ENCODE measurements at places on chromosomes 3 and 15. TPM values are rescaled to one million over a fixed set of nuclear protein-coding genes. Genes with fewer than 3 reads are reported as not detected.

DNA sequence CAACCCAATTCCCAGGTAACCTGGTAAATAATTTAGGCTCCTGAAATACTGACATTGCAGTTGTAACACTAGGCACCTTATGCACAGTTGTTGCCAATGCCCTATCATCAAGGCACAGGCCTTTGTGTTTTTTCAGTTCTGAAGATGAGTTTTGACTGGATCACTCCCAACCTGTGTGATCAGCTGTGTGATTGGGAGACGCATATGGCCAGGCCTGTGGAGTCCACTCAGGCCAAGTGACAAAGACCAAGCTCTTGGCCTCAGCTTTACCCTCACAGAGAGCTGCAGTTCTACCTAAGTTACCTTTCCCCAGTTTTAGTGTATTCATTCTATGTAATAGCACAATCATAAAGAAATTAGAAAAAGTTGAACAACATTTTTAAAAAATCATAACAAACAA is 19.2 kb upstream of the AQP9 start:
- peaks cover 24% of the 10 kb centered on the region for H3K27me3 ChIP-seq
- H3K27ac ChIP-seq: no peak overlapping the region
- no peak overlapping the region for H3K4me3 ChIP-seq
- no peaks in the 10 kb centered on the region for H3K4me1 ChIP-seq
- no peak for DNase-seq

- peaks cover 2% of the 10 kb centered on the region for H3K36me3 ChIP-seq
- H3K4me3 ChIP-seq: peak overlapping the region; percentile 88
- H3K4me1 ChIP-seq: peaks cover 53% of the 10 kb centered on the region
- H3K27ac ChIP-seq: peak overlapping the region; percentile 100
- no peak for DNase-seq
Measured at GRCh38 chr3:28347374-28348264, 902 bp upstream of the ZCWPW2 start.

DNA sequence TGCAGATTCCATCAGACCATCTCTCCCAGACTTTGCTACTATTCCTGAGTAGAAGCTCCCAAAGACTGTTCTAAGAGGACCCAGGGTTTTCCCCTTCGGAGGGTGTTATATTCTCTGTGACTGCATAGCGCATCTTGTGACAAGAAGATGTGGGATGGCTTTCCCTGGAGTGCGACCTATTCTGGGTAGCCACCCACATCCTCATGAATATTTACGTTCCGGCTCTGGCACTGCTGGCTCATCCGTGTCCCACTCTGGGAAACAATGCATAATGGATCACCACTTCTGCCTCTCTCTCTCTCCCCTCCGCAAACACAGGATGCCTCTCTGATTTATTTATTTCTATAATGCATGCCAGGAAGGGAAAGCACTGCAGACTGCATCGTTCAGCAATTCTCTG is 166.1 kb downstream of the PYDC2 start:
- no peak overlapping the region for H3K4me3 ChIP-seq
- H3K27me3 ChIP-seq: peaks cover 22% of the 10 kb centered on the region
- H3K27ac ChIP-seq: no peak overlapping the region
- H3K36me3 ChIP-seq: no peaks in the 10 kb centered on the region
- DNase-seq: no peak

Gene FOXL2
- not detected for total RNA-seq

- H3K4me1 ChIP-seq: peaks cover 4% of the 10 kb centered on the region
- H3K4me3 ChIP-seq: no peak overlapping the region
- no peak overlapping the region for H3K27ac ChIP-seq
- no peak for DNase-seq
- peaks cover 14% of the 10 kb centered on the region for H3K27me3 ChIP-seq
Measured at GRCh38 chr3:129052675-129053074, 7.9 kb upstream of the GP9 start.

Gene TGM4
- total RNA-seq: not detected

Gene DUOXA1
- 0.82 TPM for total RNA-seq

DNA sequence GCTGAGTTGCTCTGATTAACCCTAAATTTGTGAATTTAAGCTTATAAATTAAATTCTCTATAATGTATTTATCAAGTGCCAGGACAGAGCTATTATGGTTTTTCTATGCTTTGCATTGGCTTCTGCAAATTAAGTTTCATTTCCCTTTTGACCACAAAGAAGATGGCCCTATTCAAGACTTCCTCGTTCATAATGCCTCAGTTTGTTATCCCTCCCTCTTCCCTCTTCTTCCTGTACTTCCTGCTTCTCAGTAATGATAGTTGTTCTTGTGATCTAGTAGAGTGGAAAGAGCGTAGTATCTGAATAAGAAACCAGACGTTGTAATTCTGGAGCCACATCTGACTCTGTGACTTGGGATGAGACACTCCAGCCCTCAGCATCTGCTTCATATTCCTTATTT is 118.7 kb downstream of the CACNA1D start:
- no peaks in the 10 kb centered on the region for H3K36me3 ChIP-seq
- peaks cover 29% of the 10 kb centered on the region for H3K27me3 ChIP-seq
- no peak for DNase-seq

- no peaks in the 10 kb centered on the region for H3K36me3 ChIP-seq
- H3K27ac ChIP-seq: no peak overlapping the region
- no peak for DNase-seq
- H3K27me3 ChIP-seq: peaks cover 3% of the 10 kb centered on the region
- no peak overlapping the region for H3K4me3 ChIP-seq
Measured at GRCh38 chr3:74756674-74757073, 142.2 kb upstream of the CNTN3 start.

Gene LSAMP
- total RNA-seq: 1.8 TPM

- H3K27ac ChIP-seq: no peak overlapping the region
Measured at GRCh38 chr3:58824285-58824684, 157.7 kb upstream of the FAM3D start.

DNA sequence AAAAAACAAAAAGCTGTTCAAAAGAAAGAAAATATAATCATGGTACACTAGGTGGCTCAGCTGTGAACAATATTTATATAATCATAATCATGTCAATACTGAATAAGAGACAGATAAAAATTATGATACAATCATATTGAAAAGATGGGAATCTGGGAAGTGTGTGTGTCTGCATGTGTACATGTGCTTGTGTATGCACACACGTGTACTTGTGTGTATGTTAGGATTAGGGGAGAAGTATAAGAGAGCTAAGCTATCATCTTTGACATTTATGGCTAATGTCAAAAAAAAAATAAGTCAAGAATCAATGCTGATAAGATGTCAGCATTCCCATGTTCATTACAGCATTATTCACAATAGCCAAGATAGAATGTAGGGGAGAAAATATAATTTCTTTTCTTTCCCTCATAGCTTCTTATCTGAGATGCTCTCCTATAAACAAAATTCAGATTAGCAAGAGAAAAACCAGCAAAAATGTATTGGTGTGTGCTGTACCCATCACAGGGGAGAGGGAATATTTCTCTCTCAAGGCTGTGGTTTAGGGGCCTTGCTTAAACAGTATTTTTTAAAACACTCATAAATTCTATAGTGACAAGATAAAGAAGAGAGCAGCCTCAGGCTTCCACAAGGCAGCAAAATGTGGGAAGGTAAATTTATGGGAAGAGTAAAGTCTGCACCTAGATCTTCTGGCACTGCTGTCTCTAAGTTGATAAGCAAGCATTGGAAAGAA is 63.4 kb upstream of the ITGA11 start:
- peaks cover 74% of the 10 kb centered on the region for H3K4me1 ChIP-seq
- H3K27ac ChIP-seq: peak overlapping the region; percentile 68
- peaks cover 1% of the 10 kb centered on the region for H3K36me3 ChIP-seq
- H3K4me3 ChIP-seq: no peak overlapping the region
- no peak for DNase-seq
- H3K27me3 ChIP-seq: no peaks in the 10 kb centered on the region

DNA sequence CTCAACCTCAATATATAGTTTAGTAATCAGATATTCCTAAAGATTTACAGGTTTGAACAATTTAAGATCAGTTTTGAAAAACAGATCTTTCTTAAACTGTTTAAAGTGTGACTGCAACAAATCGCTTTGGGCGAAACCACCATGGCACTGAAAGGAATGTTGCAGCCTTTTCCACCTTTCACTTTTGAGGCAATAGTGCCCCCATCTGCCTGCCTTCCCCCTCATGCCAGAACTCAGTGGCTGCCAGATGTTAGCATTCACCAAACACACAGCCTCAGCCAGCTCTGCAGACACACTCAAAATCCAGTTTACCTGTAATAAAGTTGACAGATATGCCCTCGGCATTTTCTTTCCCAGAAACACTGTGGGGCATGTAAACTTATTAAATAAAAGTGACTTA is 3.3 kb downstream of the LYSMD4 start:
- no peak overlapping the region for H3K27ac ChIP-seq
- H3K27me3 ChIP-seq: no peaks in the 10 kb centered on the region
- H3K36me3 ChIP-seq: peaks cover 5% of the 10 kb centered on the region
- no peak for DNase-seq

Gene CIDEC
- total RNA-seq: not detected

DNA sequence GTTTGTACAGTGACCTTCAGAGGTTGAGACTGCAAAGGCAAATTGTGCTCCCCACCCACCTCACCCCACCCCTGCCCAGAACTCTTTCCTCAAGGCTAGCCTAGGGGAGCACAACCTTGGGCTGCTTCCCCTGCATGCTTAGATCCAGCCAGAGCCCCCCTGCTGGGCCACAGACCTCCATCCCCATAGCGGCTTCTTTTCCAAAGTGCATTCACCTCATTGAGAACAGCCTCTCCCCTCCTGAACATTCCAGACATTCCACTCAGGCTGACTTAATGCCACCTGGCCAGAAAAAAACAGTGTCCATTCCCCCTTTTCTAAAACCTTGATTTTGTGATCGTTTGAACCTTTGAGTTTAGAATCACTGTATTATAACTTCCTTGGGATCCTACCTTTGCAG is 124.4 kb upstream of the TOPAZ1 start:
- no peak overlapping the region for H3K27ac ChIP-seq
- no peaks in the 10 kb centered on the region for H3K27me3 ChIP-seq
- peaks cover 13% of the 10 kb centered on the region for H3K4me1 ChIP-seq
- no peak for DNase-seq

DNA sequence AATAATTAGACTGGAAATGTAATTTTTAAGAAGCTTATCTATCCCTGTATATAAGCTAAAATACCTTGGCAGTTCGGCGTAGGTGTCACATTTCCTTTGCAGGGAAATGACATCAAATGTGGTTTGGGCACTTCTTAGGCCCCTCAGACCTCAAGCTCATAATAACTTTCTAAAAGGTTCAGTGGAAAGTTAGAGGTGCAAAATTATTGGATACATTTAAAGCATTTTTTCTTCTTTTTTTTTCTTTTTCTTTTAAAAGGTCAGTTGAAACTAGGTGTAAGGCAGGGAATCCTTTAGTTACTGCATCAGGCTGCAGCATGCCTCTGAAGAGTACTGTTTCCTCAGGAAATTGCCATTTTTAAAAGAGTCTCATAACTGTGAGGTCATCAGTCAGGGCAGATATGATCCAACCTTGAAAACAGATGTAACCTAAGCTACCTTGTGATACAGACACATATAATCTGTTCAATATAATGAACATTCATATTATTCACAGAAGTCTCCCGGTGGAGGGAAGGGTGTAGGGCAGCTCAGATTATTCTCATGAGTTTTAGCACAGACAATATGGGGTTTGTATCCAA is 4.8 kb downstream of the SACM1L start:
- peaks cover 43% of the 10 kb centered on the region for H3K4me1 ChIP-seq
- no peak for DNase-seq
- peaks cover 7% of the 10 kb centered on the region for H3K36me3 ChIP-seq
- H3K4me3 ChIP-seq: no peak overlapping the region
- no peak overlapping the region for H3K27ac ChIP-seq

DNA sequence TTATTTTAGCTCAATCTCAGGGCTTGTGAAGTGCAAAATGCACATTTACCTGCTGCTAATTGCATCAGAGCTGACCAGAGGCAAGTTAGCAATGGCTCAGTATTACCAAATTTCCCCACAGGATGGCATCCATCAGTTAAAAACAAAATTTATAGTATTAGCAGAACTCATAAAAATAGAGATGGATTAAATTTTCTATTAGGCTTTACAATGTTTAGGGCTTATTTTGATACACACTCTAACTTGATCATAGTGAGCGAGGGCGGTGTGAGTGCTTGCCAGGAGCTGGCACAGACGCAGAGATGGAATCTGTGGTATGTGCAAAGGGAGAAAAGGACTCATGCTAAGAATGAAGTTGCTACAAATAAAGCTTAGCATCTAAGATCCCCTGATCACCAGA is 241.0 kb downstream of the NSUN3 start:
- DNase-seq: no peak
- no peak overlapping the region for H3K4me3 ChIP-seq
- H3K4me1 ChIP-seq: peaks cover 32% of the 10 kb centered on the region
- no peaks in the 10 kb centered on the region for H3K36me3 ChIP-seq

Gene TMEM207
- not detected for total RNA-seq

- no peak for DNase-seq
- no peaks in the 10 kb centered on the region for H3K27me3 ChIP-seq
- H3K4me1 ChIP-seq: no peaks in the 10 kb centered on the region
- H3K27ac ChIP-seq: no peak overlapping the region
- H3K36me3 ChIP-seq: no peaks in the 10 kb centered on the region
- no peak overlapping the region for H3K4me3 ChIP-seq
Measured at GRCh38 chr3:108441071-108441507, 69.3 kb downstream of the MYH15 start.

DNA sequence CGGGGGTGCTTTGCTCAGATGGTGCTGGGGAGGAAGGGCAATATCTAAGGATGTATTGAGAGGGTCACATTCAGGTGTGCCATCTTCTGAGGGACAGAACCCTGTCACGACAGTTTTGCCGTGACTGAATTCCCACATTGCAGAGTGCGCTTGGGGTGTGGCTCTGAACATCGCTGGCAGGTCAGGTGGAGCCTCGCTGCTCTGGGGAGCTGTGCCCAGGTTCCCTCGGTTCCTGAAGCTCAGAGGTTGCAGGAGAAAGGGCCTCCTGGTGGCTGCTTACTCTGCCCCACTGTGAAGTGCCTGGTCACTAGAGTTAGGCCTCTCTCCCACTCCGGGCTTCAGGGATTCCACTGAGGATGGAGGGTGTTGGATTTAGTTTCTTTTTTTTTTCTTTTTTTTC is 51.5 kb downstream of the APBA2 start:
- peak; percentile 53 for DNase-seq
- H3K4me3 ChIP-seq: no peak overlapping the region
- H3K36me3 ChIP-seq: peaks cover 3% of the 10 kb centered on the region
- peaks cover 17% of the 10 kb centered on the region for H3K4me1 ChIP-seq

- H3K36me3 ChIP-seq: peaks cover 62% of the 10 kb centered on the region
- DNase-seq: no peak
- H3K27ac ChIP-seq: peak overlapping the region; percentile 89
- peaks cover 25% of the 10 kb centered on the region for H3K4me1 ChIP-seq
- H3K4me3 ChIP-seq: no peak overlapping the region
- no peaks in the 10 kb centered on the region for H3K27me3 ChIP-seq
Measured at GRCh38 chr15:82832601-82833361, 23.4 kb downstream of the WHAMM start.

DNA sequence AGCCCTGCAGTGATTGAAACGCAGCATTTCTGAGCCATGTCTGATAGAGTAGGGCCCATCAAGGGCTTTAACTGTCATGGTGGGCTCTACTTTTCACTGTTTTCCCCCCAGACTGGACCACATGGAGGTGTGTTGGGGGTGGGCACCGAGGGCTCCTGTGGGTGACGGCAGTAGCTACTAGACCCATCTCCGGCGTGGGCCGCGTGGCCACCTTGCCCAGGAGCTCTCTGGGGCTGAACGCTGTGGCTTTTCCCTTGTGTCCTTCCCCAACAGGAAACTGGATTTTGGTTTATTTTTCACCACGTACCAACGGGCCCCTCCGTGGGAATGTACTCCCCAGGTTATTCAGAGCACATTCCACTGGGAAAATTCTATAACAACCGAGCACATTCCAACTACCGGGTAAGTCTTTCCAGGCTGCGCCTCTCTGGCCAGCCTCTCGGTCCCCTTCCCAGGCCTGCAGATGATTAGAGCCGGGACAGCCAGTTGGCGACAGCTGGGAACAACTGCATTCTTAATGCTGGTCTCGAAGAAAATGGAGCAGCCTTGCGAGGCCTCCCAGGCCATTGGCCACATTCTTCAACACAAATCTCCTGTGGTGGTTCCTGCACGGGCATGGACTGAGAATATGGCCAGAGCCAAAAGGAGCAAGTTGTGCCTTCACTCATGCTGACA is 67.7 kb downstream of the MESD start:
- peaks cover 11% of the 10 kb centered on the region for H3K4me1 ChIP-seq
- H3K36me3 ChIP-seq: peaks cover 40% of the 10 kb centered on the region

All from chondrocyte (in vitro differentiated cells).